ENCODE measurements at places on chromosomes 2 and 18.

- no peak for DNase-seq
Observed at GRCh38 chr2:20304411-20304810, 46.2 kb downstream of the PUM2 start.

DNA sequence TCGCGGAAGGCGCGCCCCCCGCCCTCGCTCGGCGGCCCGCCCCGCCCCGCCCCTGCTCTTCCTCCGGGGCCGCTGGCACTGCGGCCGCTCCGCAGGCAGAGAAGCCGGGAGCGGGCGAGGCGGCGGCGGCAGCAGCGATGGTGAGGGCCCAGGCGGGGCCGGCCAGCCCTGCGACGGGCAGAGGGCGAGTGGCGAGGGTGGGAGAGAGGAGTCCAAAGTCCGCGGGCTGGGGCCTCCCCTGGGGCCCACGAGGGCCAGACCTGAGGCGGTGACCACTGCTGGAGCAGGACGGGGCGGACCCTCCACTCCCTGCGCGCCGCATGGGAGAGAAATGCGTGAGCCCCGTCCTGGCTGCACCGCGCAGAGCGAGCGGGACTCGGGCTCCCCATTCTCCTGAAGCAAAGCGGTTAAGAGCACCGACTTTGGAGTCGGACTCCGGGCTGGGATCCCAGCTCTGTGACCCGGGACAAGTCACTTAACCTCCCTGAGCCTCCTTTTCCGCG, at the start of gene VAMP5:
Gene VAMP5, plus strand, starts transcription at position 78 of the 503 bp plus-strand sequence. Its CDS starts 60 bp downstream, at position 138.
- DNase-seq = peak; percentile 55

DNA sequence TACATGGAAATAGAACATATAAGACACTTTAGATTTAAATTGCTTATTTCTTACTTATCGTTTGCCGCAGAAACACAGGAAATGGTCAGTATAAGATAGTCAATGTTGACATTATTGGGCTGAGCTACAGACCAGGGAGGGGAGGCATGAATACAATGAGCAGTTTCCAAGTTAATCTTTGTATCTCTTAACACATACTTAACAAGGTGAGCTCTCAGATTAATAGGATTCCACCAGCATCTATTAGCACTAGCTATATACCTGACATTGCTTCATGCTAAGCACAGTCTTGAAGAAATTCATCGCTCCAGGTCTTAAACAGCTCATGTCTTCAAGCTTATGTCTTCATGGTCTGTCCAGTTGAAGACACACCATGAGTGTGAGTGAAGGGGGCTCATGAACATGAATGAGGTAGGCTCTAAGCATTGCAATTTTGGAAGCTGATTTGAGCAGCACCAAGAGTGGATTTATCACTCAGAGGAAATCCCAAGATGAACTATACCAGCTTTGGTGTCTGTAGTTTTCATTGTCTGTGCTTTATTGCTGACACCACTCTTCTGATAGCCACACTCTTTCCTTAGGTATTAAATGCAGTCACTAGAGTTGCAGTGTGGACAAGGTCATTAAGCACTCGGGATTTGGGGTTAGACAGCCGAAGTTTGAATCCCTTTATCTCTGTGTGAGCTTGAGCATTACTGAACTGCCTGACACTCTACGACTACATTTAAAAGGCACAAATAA, 359.3 kb upstream of the EPHA4 start:
- no peak for DNase-seq

DNA sequence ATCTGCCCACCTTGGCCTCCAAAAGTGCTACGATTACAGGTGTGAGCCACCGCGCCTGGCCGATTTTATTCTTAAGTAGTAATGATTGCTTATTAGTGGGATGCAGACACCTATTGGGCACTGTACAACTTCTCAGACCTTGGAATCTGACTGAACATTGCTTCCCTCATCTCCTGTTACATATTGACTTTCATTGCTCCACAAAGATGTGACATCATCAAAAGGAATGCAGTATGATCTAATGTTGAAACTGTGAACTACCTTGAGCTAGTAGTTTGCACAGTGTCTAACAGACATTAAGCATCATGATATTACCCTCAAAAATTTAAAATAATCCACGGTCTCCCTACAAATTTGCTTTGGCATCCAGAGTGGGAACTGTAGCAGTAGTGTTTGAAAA, 109.8 kb upstream of the SIX2 start:
- no peak for DNase-seq

- no peak for DNase-seq
Observed at GRCh38 chr2:74286725-74287124, 56.5 kb downstream of the SLC4A5 start.

DNA sequence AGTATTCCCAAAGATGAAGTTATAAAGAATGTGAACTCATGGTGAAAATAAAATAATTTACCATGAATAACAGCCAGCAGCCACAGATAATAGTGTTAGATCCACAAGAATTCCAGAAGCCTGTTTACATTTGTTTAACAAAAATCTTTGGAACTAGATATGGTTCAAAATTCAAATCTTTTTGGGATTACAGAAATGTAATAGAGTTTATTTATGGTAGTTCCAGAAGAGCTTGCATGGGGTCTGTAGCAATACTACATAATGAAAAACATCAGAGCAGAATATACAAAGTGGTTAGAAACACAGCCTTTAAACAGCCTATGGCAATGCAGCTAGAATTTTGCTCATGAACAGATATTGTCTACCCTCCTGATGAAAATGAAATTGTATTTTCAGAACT, 179.1 kb downstream of the RDH14 start:
- DNase-seq = no peak

DNA sequence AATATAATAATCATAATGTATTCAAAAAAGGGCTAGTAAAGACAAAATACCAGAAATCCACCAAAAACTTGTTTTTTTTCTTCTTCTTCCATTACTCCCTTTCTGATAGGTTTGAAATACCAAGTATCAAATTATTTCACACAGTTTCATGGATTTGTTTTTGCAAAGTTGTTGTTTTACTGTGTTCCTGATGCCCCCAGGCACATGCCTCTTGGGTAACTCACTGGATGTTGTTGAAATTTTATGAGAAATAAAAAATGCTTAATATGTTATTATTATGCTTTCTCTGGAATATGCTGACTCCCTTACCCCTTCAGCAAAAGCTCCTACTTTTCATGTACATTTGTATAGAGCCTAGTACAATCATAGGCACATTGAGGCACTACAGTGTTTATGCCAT, 419.6 kb downstream of the NRXN1 start:
- no peak for DNase-seq

DNA sequence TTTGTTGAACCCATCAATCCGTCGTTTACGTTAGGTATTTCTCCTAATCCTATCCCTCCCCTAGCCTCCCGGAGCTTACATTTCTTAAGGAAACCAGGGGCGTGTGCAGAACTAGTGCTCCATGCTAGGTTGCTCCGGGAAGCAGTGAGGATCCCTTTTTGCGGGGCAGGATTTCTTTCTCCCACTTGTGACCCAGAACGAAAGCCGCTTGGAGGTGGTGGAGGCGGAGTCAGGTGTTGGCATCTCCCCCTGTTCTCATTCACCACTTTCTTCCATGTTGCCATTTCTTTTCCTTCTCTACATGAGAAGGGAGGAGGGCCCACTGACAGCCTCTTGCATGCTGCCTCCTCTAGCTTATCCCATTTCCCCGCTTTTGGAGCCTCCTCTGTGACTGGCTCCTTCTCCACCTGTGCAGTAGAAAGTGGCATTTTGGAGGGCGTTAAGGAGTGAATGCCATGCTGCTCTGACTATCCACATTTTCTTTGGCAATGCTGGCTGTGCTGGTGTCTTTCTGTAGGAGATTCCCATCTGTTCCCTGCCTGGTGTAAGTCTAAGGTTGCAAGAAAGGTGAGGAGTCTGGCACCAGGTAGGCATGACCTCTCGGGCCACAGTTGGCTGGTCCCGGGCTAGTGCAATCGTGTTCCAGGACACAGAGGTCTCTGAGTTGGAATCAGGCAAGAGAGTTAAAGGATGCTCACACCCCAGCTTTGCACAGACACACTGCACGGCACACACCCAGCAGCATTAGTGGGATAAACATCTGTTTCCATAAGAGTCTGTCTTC, 89.5 kb downstream of the ACKR3 start:
- DNase-seq = no peak

GRCh38 chr18:11147962-11148679, 1.2 kb downstream of the PIEZO2 start:
- DNase-seq = peak; percentile 47

- DNase-seq = no peak
Observed at GRCh38 chr2:119119999-119120756, 38.4 kb downstream of the C1QL2 start.

DNA sequence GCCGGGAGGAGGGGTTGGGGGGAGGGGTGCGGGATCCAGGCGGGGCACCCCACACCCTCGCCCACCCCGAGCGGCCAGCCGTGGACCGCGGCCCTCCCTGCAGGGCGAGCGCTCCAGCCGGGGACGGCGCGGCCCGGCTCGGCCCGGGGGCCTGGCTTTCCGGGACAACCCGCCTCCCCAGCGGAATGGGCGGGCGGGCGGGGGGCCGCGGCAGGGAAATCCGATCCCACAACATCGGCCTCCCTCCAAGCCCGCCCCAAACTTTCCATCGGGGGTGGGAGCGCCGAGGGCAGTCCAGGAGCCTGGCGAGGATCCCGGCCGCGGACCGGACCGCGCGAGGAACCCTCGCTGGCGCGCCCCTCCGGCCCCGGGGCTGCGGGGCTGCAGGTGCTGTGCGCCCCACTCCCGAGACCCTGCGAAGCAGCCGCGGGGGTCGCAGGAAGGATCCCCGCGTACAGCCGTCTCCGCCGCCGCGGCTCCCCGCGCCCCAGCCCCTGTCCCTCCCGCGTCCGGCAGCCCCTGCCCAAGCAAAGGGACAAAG, 529 bp downstream of the SEMA4C start:
- peak; percentile 67 for DNase-seq

DNA sequence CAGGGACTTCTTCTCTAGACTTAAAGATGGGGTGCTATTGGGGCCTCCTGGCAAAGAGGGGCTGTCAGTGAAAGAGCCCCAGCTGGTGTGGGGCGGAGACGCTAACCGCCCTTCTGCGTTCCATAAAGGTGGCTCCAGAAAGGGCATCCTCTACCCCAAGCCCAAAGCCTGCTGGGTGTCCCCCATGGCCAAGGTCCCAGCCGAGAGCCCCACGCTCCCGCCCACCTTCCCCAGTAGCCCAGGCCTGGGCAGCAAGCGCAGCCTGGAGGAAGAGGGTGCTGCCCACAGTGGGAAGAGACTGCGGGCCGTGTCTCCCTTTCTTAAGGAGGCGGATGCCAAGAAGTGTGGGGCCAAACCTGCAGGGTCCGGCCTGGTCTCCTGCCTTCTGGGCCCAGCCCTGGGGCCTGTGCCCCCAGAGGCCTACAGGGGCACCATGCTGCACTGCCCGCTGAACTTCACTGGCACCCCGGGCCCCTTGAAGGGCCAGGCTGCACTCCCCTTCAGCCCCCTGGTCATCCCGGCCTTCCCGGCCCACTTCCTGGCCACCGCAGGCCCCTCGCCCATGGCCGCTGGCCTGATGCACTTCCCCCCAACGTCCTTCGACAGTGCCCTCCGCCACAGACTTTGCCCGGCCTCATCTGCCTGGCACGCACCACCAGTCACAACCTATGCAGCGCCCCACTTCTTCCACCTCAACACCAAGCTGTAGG, 15.2 kb downstream of the ARID5A start:
- no peak for DNase-seq

DNA sequence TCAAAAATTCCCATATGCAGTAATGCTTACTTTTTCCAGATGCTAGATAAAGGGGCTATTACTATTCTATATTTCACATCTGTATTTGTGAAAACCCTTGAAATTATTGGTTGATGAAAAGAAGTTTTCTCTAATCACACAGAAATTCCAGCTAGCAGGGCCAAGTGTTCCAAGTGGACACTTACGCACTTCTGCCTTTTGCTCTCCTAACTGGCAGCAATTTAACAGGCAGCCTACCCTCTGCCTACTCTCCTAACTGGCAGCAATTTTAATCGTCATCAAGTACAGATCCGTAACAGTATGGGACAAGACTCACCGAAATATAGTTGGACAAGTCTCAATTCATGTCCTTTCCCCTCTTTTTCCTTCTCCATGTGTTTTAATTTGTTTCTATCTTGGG, 12.0 kb downstream of the LRRC30 start:
- no peak for DNase-seq

DNA sequence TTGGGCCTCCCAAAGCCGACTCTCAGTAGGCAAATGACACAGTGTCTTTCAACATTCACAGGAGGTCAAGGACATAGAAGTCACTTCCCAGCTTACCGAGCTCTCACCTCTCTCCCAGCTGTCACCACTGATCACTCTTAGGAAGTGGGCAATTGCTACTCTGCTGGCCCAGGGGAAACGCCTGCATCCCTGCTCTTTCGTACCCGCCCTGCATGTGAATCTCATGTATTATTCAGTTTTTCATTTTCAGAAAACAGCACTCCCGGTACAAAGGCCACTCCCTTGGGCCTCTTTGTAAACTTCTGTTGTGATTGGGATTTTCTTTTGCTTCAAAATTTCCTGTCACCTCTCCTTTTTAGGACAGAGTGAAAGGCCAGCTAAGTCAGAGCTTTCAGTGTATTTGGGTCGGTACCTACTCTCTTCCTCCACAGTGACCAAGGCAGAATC, 15.4 kb downstream of the MRPL44 start:
- DNase-seq = no peak
